Omental fat pad (tissue), 4 donors: ENCODE measurements at places on chromosomes 13 and 19.

GRCh38 chr13:90696254-90696653 lies 651.2 kb upstream of the MIR17HG start:
- no peak for DNase-seq

GRCh38 chr13:99432609-99433542 lies 68.4 kb upstream of the TM9SF2 start:
- peak; percentile 34 for DNase-seq

- DNase-seq = no peak
Observed at GRCh38 chr19:13717194-13717643, 47.1 kb upstream of the MRI1 start.

GRCh38 chr13:99823961-99824360 lies 147.6 kb downstream of the ZIC5 start:
- DNase-seq = no peak

DNA sequence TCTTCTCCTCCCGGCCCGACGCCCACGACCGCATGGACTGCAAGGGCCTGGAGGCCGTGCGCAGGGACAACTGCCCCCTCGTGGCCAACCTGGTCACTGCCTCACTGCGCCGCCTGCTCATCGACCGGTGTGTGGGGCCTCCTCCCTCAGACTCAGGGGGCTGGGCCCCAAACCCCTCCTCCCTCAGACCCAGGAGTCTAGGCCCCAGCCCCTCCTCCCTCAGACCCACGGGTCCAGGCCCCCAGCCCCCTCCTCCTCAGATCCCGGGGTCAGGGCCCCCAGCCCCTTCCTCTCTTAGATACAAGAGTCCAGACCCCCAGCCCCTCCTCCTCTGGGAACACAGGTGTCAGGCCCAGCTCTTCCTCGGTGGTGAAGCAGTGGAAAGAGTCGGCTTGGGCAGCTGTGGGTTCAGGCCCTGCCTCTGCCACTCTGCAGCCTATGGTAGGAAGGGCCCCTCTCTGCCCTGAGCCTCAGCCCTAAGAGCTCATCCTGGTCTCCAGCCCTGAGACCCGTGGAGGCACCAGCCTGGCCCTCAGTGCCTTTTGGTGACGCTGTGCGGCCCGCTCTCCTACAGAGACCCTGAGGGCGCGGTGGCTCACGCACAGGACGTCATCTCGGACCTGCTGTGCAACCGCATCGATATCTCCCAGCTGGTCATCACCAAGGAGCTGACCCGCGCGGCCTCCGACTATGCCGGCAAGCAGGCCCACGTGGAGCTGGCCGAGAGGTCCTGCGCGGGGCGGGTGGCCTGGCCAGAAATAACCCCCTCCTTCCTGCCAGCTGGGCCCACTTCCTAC lies 3.7 kb upstream of the SPIB start:
- peak; percentile 72 for DNase-seq
